ENCODE measurements at places on chromosomes 16 and 17. TPM values are rescaled to one million over a fixed set of nuclear protein-coding genes. Genes with fewer than 3 reads are reported as not detected.

RPL26 gene
- 960 TPM for total RNA-seq

- DNase-seq: no peak
- H3K4me3 ChIP-seq: no peak overlapping the region
- no peaks in the 10 kb centered on the region for H3K36me3 ChIP-seq
- H3K27ac ChIP-seq: no peak overlapping the region
- H3K27me3 ChIP-seq: peaks cover 55% of the 10 kb centered on the region
- H3K4me1 ChIP-seq: peaks cover 19% of the 10 kb centered on the region
Measured at GRCh38 chr16:50550035-50550434, 1.8 kb downstream of the NKD1 start.

PRRT2 gene
- 2.1 TPM for total RNA-seq

C16orf54 gene
- 0.63 TPM for total RNA-seq

- no peak overlapping the region for H3K27ac ChIP-seq
- DNase-seq: no peak
- H3K4me1 ChIP-seq: no peaks in the 10 kb centered on the region
Measured at GRCh38 chr16:77539421-77540034, 104.7 kb upstream of the ADAMTS18 start.

- no peak overlapping the region for H3K4me3 ChIP-seq
- no peaks in the 10 kb centered on the region for H3K36me3 ChIP-seq
- no peak for DNase-seq
- no peaks in the 10 kb centered on the region for H3K4me1 ChIP-seq
Measured at GRCh38 chr16:12936391-12936790, 35.0 kb downstream of the SHISA9 start.

All from left ventricle myocardium inferior (tissue), 1 donor.